ENCODE measurements at places on chromosomes 5 and 9.

DNA sequence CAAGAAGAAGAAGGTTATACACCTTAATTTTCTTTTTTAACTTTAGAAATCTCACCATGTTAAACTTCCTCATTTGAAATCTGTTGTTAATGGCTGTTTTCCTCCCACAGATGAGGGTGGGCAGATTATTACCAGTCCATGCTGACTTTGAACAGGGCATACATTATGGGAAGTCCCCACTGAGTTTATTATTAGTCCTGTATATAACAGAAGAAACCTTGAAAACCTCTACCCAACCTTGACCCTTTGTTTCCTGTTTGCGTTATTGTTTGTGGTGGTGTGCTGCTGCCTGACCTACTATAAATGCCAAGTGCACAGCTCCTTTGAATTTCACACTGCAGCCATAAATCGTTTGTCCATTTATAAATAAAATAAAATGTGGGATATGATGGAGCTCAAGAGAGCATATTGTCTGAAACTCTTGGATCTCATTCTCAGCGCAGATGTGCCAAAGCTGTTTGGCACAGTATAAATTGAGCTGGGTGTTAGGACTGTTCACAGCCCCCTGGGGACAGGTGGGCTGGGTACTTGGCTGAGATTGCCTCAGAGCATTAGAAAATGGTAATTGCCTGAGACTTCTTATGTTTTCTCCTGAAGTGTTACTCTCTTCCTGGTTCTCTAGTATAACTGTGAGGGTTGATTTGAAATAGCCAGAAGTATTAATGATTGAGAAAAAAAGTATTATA is 139.6 kb downstream of the SPATA31D1 start:
- DNase-seq = no peak

- DNase-seq = no peak
These were observed 248.1 kb upstream of the IZUMO3 start for GRCh38 chr9:24793787-24794186.

DNA sequence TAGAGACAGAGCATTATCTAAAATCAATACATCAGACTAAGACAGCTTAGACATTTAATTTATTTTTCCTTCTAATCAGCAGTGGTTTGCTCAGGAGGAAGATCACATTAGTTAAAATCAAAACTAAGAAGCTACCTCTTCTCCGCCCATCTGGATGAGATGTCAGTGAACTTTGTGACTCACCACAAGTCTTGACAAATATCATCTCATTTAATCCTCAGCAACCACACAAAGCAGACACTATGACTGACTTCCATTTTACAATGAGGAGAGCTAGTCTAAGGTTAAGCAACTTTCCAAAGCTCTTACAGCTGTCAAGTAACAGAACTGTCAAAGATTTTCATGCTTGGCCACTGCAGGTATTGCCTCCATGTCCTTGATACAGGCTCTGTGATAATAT is 289.5 kb downstream of the DEPDC1B start:
- DNase-seq = no peak

- DNase-seq = no peak
These were observed 214.1 kb upstream of the DAPK1 start for GRCh38 chr9:87283585-87283984.

DNA sequence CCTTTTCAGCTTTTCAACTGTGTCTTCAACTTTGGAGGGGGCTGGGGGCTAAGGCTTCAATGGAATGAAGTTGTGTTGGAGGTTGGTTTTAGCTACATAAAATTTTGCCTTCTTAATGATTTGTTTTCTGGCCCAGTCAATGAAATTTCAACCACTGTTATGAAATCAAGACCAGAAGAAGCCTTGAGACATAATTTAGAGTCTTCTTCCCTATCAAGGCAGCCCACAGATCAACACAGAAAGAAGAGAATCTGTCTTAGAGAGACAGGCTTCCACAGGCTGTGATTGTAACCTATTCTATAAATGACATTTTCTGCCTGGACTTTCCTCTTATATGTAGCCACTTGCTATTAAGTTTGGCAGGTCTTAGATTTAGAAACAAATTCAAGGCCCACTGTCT is 46.5 kb upstream of the ZSWIM6 start:
- DNase-seq = no peak

GRCh38 chr9:36080519-36080918 is 43.8 kb downstream of the RECK start:
- DNase-seq = no peak

DNA sequence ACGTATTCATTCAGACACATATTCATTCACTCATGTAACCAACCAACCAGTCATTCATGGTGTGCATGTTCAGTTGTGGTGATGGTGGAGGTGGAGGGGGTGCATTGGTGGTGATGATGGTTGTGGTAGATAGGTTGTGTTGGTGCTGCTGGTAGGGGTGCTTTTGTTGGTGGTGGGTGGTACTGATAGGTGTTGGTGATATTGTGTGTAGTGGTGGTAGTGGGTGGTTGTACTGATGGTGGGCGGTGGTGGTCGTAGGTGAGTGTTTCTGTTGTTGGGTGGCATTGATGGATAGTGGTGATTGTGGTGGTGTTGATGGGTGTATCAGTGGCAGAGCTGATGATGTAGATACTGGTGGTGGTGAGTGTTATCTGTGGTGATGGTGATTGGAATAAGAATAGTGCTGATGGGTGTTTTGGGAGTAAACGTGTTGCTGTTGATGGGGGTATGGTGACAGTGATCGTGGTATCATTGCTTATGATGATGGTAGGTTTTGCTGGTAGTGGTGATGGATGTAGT is 59.8 kb upstream of the SHB start:
- DNase-seq = no peak

GRCh38 chr9:18385696-18386490 is 88.1 kb upstream of the ADAMTSL1 start:
- DNase-seq = no peak

- no peak for DNase-seq
These were observed 7.3 kb downstream of the GRK6 start for GRCh38 chr5:177433658-177434217.

GRCh38 chr9:130947618-130948140 is 8.6 kb upstream of the FIBCD1 start:
- DNase-seq = no peak

Data from stimulated activated CD8-positive, alpha-beta memory T cell treated with anti-CD3 and anti-CD28 coated beads, Interleukin-4, amount 100 ng/mL, for 4 hours (primary cell).